Heart left ventricle (tissue), 16 donors: ENCODE measurements at places on chromosomes 6 and 20. TPM values are rescaled to one million over a fixed set of nuclear protein-coding genes. Genes with fewer than 3 reads are reported as not detected.

GRCh38 chr6:21893793-21894192 is 300.2 kb downstream of the SOX4 start:
- DNase-seq = no peak

DNA sequence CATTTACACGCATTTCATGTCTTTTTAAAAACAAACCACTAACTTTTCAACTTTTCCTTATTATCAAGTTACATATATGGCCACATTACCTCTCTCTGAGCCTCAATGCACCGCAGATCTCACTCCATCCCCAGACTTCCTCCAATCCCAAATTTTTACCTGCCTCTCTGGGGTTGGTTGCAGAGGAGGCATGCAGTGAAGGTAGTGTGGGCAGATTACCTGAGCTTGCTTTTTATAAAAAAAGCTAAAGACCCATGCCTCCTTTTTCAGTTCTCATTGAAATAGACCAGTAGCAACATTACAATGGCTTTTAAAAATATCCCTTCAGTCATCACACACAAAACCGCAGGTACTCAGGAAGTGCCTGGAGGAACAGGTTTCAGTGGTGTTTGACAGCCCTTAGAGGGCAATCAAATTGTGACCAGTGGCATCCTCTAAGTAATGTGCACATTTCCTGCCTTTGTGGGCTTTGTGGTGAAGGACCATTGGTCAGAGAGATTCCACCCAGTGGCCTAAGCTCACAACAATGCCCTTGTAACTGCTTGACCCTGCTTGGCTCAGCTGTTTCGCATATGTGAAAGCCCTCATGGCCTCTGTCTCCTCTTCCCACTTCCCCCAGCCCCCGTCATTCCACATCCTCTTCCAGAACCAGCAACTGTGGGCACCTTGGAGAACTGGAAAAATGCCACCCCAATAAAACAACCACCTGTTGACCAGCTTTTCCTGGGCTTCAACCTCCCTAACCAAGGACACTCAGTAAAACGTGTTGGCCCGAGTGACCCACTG is 30.2 kb upstream of the IL17A start:
- no peak for DNase-seq

DNA sequence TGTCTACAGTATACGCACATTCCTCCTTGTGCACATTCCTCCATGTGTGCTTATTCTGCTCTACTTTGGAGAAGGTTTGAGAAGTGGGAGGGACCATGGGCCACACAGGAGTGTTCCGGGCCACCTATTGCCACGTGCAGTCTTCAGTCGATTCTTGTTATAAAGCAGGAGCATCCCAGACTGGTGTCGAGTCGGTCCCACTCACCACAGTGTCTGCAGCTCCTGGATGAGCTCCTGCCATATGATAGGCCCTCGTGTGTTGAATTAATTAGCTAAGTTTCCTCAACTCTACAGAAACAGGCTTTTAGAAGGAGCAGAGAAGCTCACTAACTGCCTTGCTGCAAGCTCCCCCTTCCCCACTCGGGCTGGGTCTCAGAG is 22.6 kb downstream of the ENTPD6 start:
- no peak for DNase-seq

GRCh38 chr6:90818163-90818562 is 231.3 kb upstream of the MAP3K7 start:
- DNase-seq = no peak

DNA sequence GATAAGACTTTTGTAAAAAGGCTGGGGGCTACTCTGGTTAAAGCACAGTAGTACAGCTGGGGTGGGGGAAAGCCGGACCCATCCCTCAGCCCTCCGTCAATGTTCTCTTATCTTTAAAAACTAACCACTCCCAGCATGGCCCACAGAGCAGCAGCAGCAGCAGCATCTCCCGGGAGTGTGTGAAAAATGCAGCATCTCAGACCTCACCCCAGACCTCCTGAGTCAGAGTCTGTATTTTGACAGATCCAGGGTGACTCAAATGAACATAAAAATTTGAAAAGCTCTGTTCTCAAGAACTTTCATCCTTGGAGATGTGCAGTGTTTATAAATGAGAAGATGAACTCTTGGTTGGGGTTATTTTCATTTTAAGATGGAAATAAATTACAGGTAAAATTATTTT is 277.7 kb upstream of the ECI2 start:
- no peak for DNase-seq

GRCh38 chr6:5103250-5103649 is 18.1 kb downstream of the PPP1R3G start:
- DNase-seq = no peak

DNA sequence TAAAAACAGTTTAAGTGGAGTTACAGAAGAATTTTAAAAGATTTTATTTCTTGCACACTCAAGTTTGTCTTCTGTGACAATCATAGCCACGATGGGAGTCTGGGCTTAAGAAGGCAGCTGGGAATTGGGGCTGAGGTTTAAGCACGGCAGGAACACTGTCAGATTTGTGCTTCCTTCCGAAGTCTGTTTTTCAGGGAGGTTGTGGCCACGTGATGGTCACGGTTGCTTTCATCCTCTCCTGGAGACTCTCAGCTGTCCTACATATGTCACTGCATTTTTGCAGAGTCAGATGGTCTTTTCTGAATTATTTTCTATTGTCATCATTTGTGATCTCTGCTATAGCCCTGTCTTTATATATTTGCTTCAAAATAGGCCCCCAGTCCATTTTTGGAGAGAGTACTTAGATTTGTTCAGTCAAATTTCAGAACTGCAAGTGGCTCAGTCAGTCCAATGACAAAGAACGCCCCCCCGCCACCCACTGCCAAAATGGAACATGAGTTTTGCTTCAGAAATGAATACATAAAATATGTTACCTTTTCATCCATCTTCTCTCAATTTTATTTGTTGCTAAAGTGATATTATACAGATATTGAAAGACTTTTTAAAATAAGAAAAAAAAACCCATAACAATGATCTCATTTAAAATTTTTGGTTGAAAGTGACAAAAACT is 111.8 kb upstream of the ZFP64 start:
- DNase-seq = no peak

GRCh38 chr6:68673255-68673654 is 38.2 kb downstream of the ADGRB3 start:
- DNase-seq = no peak

DNA sequence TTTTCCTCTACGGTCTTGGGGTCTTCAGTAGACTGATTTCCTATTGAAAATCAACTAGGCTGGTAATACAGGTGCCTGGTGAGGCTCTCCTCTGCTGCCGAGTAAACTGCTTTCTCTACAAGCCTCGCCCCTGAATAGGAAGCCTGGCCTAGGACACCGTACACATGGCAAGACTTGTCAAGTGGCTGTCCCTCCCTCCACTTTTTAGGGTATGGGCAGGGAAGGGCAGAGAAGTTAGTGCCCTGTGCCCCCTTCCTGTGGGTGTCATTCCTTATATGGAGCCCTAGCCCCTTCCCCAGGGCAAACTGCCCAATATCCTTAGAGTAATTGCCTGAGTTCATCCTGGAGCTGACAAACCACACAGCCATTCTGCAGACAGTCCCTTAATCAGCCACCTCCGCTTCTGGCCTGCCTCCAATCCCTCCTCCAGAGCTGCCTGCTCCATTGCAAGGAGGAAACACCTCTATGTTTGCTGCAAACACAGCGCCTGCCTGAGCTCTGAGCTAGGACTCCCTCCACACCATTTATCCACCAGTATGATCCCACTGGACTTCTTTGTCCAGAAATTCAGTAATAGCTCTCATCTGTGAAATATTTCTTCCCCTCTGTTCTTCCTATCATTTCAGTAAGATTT is 93.1 kb downstream of the CHD6 start:
- DNase-seq = peak; percentile 86

GRCh38 chr6:17714879-17715851 is 8.4 kb upstream of the NUP153 start:
- DNase-seq = no peak

- no peak for DNase-seq
Measured at GRCh38 chr6:117496383-117496990, 14.0 kb downstream of the DCBLD1 start.

- no peak for DNase-seq
Measured at GRCh38 chr6:55819811-55820210, 55.6 kb downstream of the BMP5 start.

DNA sequence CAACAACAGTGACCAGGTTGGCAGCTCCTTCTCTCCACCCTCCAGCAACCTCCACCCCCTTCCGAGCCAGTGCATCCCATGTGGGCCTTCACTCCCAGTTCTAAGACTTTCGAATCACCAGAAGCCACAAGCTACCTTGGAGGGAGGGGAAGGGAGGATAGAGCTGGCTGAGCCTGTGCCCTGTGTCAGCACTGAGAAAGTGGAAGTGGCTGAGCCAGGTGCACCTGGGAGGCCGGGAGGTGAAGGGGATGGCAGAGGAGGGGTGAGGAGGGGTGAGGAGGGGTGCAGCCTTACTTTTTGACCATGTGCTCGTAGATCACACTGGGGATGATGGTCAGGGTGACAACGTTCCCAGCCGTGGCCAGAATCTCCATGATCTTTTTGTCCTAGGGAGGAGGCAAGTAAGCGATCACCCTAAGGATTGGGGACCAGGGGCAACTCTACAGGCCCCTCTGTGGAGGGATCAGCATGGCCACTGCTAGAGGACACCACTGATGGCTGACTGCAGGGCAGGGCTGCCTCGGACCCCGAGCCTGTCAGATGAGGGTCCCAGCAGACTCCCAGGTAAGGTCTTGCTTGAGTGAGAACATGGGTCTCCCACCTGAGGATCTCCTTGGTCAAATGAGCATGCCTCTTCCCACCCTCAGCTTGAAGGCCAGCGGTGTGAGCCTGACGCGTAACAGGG is 18.3 kb downstream of the SDCBP2 start:
- no peak for DNase-seq

GRCh38 chr6:50143011-50143719 is 93.4 kb upstream of the DEFB112 start:
- DNase-seq = no peak

GRCh38 chr6:47485083-47485482 is 7.5 kb downstream of the CD2AP start:
- no peak for DNase-seq

DNA sequence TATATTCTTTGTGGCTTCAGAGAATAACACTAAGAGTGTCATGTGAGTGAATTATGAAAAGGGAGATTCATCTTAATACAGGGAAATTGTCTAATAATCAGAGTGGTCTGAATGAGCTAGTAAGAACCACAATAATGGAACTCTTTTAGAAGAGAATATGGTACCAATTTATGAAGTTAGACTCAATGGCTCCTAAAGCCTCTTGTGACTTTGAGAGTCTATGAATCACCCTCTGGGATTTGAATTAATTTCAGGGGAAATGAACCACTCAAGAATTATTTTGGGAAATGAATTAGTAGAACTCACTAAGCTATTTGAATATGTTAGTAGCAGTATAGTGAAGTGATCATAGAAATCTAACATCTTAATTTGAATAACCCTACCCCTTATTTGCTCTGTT is 14.3 kb downstream of the PCMT1 start:
- no peak for DNase-seq

DNA sequence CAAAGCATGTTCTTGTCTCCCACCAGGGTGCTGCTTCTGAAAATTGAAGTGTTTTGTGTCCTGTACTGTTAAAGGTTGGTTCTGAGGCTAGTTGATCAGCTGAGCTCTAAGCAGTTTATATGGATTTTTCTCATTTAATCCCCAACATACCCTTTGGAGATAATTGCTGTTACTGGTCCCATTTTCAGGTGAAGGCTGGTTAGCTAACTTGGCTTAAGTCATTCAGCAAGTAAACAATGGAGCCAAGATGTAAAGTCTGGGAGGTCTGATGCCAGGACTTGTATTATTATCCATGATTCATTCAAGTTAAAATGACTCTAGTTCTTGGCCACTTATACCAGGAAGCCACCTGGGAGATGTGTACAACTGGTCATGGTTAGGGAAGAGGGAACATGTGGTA is 42.5 kb upstream of the FERMT1 start:
- no peak for DNase-seq

DNA sequence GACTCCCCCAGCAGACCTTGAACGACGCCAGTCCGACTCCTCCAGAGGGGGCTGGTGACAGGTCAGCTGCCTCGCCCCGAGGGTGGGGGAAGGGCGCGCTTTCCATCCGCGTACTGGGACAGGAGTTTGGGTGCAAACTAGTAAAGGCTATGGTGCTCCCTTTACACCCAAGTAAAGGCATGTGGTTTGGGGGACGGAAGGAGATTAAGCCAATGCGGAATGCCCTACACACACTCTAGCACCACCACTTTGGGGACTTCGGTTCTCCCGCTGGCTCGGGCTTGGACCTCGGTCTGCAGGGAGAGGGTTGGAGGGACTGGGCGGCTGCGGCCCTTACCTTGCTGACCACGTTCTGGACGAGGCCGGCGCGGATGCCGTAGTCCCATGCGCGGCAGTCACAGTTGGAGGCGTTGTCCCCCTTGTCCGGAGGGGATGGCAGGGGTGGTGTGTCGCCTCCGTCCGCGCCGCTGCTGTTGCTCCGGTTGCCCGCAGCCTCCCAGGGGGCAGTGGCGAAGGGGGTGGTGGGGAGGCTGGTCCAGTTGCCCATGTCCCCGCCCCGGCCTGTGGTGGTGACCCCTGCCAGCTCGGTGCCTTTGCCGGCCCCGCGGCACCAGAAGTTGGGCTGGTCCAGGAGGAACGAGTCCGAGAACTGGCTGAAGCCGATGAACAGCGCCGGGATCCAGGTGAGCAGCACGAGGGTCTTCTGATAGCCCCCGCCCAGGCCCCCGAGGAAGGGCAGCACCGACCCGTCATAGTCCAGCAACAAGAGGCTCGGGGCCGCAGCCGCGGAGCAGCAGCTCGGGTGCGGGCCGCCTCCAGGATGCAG is 1.1 kb downstream of the SLC22A23 start:
- DNase-seq = peak; percentile 29

DNA sequence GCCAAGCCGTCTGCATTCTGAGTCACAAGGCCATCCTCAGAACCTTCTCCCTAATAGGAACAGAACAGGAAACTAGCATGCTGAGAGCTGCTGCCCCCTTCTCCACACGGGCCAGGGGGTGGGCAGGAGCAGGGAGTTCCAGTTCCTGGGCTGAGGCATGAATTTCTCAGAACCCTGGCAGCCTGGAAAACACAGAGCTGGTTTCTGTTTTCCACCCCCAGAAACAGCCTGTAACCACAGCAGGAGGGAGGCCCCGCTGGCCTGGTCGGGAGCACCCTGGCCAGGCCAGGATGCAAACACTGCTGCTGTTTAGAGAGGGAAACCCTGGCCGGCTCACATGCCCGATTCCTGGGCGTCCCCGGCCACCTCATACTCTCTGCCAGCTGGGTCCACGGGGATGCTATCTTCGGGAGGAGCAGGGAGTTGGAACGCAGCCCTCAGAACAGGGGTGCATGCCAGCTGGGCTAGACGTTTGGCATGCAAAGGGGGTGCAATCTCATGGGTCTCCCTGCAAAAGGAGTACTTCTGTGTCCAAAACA is 130.1 kb downstream of the NFATC2 start:
- DNase-seq = peak; percentile 63

- DNase-seq = no peak
Measured at GRCh38 chr20:5862703-5863039, 87.7 kb downstream of the TRMT6 start.

The VSX1 gene
- polyA plus RNA-seq = not detected

The RCAN2 gene
- polyA plus RNA-seq = 86.4 TPM

The ARMC2 gene
- 4.9 TPM for polyA plus RNA-seq

The PERP gene
- polyA plus RNA-seq = 41.0 TPM

The PAK5 gene
- polyA plus RNA-seq = not detected

The HLA-DRB1 gene
- 76.3 TPM for polyA plus RNA-seq

The NHSL1 gene
- polyA plus RNA-seq = 17.3 TPM

The PLCB4 gene
- polyA plus RNA-seq = 8.4 TPM

The RFX6 gene
- polyA plus RNA-seq = not detected

The HLA-DRA gene
- 65.7 TPM for polyA plus RNA-seq

The UFL1 gene
- polyA plus RNA-seq = 10.3 TPM
